ENCODE measurements at places on chromosomes 1 and 21.
A peak's percentile ranks its signal among the peaks of the same experiment; 100 is the strongest.

GRCh38 chr1:160747717-160748116, 8.7 kb downstream of the SLAMF7 start:
- no peak for DNase-seq

DNA sequence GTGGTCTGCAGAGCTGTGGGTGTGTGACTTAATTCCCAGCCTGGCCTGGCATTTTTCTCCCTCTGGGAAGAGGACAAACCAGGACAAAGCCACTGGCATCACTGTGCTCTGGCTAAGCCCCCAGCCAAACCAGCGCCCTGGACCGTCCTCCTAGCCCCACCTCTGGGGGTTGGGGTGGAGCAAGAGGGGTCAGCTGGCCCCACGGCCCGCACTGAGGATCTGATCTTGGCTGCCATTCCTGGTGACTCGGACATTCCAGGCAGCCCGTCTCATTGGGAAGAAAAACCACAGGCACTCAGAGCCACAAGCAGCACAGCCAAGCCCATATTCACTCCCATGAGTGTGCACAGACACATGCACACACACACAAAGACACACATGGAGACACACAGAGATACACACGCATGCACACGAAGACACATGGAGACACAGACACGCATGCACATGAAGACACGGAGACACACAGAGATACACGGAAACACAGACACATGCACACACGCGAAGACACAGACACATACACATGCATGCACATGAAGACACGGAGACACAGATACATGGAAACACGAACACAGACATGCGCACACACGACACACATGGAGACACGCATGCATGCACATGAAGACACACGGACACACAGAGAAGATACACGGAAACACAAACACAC, 2.3 kb upstream of the MXRA8 start:
- peak; percentile 92 for DNase-seq

DNA sequence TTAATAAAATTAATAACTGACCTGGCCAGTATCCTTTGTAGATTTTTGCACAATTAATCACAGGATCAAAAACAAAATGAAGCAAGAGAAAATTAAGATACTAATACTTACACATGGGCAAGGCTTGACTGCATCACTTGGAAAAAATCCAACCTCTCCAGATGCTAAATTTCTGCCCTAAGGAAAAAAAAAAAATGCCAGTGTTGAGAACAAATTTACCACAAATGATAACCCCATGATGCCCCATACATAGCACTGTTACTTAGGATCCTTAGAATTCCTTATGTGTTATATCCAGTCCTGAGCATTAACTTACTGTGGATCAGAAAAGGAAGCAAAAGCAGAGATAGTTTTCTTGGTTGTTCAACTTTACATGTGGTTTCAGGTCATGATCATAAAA, 347.5 kb downstream of the VAV3 start:
- DNase-seq, result no peak

DNA sequence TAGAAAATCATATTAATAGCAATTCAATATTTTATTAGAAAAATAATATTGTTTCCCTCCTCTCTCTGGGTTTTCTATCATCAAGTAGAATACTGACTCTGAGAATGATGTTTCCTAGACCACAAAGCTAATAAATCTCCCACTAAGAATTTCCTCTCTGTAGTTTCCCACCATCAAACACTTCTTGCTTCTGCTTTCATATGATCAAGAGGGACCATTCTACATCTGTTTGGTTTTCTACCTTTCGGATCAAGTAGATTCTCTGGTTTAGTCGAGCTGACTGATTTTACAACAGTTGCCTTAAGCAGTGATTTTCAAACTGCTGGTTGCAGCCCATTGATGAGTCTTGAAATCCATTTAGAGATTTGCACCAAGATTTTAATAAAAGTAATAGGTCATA, 240.2 kb upstream of the PTBP2 start:
- DNase-seq, result no peak

GRCh38 chr1:151773702-151774101, 10.4 kb upstream of the MRPL9 start:
- DNase-seq, result peak; percentile 5

DNA sequence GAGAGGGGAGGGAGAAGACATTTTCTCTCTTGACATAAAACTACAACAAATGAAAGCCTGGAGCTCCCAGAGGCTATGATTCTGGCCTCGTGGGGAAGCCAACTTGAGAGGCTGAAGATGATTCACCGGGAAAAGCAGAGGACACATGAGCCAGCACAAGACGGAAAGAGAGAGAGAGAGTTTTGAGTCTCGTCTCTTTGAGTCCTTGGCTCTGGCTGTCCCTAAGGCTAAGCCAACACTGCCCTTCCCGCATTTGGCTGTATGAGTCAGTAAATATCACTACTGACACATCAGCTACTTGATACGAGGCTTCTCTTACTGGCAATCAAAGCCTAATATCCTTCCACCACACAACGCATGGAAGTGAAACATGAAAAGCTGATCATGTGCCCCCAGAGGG, 95.5 kb downstream of the GRIK3 start:
- DNase-seq, result no peak

GRCh38 chr1:29123053-29123886, 433 bp downstream of the TMEM200B start:
- DNase-seq, result peak; percentile 40
